ENCODE measurements at places on chromosomes 6 and 20.
A peak's percentile ranks its signal among the peaks of the same experiment; 100 is the strongest.

DNA sequence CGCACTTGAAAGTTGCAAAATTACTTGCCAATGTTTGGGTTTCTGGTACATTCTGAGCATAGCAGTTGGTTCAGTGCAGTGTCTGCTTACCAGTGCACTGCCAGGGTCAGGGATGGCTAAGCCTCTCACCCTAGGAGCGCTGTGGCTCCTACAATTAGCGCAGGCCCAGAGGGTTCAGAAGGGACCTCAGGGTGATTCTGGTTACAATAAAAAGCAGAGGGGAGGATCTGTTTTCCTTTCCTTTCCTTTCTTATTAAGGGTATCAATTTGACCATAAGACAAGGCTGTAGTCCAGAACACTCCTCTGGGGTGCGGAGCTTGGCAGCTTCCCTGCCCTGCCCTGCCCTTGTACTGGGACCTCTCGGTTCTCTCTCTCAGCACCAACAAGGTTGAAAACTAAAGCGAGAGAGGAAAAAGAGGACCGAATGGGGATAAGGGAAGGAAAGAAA lies 2.6 kb downstream of the MAFB start:
- H3K36me3 ChIP-seq = no peaks in the 10 kb centered on the region
- peak overlapping the region; percentile 93 for H3K4me3 ChIP-seq
- peaks cover 10% of the 10 kb centered on the region for H3K27me3 ChIP-seq
- no peak for DNase-seq

DNA sequence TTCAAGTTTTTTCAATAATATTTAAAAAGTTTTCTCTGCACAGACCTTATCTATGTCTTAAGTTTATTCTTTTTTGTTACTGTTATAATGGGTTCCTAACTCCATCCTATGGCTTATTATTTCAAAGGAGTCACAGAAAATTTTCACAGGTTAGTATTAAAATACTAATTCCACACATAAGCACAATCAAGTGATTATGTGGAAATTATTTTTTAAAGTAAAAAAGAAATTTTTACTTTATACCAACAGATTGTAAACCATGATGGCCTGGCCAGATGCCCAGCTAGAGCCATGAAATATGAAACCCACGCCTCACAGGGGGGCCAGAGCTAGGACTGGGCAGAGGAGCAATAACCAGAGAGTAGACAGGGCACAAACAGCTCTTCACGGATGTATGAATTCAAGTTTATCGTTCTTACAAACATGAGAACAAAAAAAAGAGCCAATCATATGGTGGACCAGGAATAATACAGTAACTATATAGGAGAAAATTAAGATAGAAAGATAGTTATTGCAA lies 34.0 kb downstream of the NUDT3 start:
- no peak overlapping the region for H3K27ac ChIP-seq
- no peaks in the 10 kb centered on the region for H3K27me3 ChIP-seq
- no peaks in the 10 kb centered on the region for H3K36me3 ChIP-seq
- no peak overlapping the region for H3K4me3 ChIP-seq
- H3K4me1 ChIP-seq = peaks cover 19% of the 10 kb centered on the region

DNA sequence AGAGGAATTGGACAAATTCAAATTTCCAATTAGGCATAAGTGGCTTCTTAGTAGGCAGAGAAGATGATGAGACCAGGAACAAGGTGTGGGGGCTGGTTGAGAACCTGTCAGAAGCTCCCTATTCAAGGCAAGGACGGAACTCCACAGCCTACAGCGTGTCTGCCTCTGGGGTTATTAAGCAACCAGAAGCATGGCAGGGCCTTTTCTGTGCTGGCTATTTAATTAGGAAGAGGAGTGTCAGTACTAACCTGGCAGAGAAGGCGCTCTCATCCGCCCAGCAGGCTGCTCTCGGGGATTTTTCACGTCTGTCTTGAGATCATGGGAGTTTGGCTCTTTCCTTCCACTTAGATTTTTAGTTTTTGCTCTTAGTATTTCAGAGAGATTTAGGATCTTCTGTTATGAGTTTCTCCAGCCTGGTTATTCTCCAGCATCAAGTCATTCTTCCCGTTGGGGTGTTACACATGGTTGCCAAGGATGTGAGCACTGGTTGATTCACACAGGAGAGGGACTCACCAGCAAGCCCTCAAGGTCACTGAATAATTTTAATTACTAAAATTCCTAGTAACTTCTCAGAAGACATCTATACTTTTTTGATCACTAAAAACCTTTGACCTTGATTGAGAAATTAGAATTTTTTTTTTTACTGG lies 23.9 kb downstream of the ADTRP start:
- H3K4me3 ChIP-seq = no peak overlapping the region
- DNase-seq = no peak
- H3K36me3 ChIP-seq = no peaks in the 10 kb centered on the region
- no peaks in the 10 kb centered on the region for H3K27me3 ChIP-seq
- H3K27ac ChIP-seq = peak overlapping the region; percentile 80
- peaks cover 15% of the 10 kb centered on the region for H3K4me1 ChIP-seq

GRCh38 chr20:32789896-32790750 lies 27.9 kb downstream of the DNMT3B start:
- no peak overlapping the region for H3K4me3 ChIP-seq
- H3K27me3 ChIP-seq = no peaks in the 10 kb centered on the region
- no peak for DNase-seq
- H3K4me1 ChIP-seq = peaks cover 15% of the 10 kb centered on the region
- no peak overlapping the region for H3K27ac ChIP-seq

DNA sequence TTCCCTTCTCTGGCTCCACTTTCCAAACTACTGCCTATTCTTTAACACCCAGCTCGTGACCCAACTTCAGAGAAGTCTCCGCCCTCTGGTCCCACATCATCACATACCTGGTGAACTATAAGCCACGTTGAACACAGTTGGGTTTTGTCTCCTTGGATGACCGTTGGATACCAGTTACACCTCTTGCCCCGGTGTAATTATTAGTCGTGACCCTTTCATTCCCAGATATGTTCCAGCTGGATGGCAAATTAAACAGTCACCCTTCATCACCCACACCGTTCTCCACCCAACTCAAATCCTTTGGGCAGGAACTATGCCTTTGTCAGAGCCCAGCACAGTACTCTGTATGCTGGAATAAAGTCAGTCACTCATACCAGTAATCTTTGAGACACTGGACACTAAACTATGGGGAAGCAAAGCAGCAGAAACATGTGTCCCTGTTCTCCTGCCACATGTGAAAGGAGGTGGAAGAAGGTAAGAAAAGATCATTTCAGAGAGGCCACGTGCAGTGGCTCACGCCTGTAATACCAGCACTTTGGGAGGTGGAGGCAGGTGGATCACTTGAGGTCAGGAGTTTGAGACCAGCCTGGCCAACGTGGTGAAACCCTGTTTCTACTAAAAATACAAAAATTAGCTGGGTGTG lies 22.5 kb downstream of the PLAGL2 start:
- H3K27me3 ChIP-seq = no peaks in the 10 kb centered on the region
- no peak overlapping the region for H3K4me3 ChIP-seq
- H3K4me1 ChIP-seq = peaks cover 14% of the 10 kb centered on the region
